AG08395 (cell line): ENCODE measurements at places on chromosomes 2 and 18.

DNA sequence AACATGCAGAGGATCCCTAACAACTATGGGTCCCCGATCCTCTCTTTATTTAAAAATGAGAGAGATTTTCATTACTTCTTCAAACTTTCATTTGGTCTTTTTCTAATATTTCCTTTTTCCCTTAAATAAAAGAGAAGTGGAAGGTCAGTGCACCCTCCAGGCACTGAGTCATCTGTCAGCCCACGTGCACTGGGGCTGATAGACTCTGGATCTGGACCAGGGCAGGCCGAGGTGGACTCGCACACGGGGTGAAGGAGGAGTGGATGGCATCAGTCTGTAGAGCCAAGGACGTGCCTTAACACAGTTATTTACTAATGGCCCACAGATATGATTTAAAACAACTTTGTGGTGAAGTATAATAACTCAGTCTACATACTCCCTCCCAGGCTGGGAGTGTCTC lies 214.4 kb upstream of the TMEM200C start:
- no peak for DNase-seq

- no peak for DNase-seq
These were observed 82.3 kb downstream of the STPG4 start for GRCh38 chr2:47072728-47073191.

DNA sequence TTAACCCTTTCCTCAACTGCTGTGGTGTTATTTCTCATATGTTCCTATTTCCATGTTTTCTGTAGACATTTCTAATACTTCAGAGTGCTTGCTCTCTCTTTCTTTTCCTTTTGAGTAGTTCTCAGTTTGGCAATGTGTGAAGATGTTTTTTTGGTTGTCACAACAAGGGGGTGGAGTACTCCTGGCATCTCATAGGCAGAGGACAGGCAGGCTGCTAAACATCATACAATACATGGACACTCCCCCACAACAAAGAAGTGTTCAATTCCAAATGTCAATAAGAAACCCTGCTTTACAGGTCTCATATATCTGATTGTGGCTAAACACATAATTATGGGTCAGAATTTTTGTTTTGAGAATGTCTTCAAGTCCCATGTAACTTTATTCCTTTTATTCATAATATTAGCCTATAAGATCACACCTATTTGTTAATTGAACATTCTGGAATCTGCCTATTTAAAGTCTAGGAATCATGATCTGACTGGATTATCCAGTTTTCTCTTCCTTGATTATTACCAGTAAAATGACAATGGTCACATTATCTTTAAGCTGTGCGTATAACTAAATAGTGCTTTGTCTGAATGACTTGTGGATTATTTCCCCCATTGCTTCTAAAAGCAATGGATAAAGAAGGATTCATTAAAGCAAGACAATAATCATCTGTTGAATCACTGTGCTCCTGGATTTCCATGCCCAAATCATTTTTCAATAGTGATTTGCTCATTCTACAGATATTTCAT lies 46.8 kb upstream of the ITPRID2 start:
- DNase-seq, result no peak

DNA sequence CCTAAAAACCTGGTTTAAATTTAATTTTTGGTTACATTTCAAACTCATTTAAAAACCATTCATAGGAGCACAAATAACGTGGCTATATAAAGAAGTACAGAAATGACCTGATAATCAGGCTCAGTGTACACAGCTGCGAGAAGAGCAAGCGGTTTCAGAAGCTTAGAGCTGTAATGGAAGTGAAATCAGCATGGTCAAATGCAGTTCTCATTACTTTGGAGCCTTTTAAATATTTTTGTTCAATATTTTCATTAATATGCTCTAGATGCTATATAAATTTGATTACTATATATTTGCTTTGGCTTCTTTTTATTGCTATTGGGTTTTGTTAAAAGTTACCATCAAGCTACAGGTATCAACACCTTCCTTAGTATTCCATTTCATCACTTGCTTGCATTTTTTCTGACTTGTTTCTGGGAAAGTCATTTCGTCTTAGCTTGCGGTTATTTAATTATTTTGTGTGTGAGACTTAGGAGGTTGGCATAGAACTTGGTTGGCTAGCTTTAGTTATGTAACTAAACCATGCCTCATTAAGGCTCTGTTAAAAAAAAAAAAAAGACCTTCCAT lies 58.7 kb downstream of the AFTPH start:
- no peak for DNase-seq

DNA sequence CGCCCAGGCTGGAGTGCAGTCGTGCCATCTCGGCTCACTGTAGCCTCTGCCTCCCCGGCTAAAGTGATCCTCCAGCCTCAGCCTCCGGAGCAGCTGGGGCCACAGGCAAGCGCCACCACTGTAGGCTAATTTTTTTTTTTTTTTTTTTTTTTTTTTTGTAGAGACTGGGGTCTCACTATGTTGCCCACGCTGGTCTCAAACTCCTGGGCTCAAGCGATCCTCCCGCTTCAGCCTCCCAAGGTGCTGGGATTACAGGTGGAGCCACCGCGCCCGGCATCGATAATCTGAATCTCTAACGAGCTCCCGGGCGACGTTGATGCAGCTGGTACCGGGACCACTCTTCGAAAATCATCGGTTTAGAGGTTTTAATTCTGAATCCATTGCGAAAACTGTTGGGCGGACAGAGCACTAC lies 520 bp upstream of the CYP20A1 start:
- DNase-seq, result no peak

DNA sequence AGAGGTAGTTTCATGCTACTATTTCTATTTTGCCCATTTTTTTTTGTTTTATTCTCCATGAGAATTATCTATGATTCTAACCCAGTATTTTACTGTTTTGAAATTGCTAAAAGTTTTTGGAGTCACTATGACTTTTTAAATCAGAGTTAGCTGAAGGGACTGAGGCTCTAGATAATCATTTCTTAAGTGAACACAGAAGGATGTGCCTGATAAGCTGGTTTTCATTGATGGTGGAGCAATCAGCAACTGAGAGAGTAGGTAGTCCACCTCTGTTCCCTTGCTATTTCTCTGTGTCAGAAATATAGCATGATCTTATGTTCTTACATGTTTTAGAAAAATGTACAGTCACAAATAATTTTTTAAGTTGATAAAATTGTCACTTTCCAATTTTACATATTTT lies 59.4 kb downstream of the CCDC138 start:
- DNase-seq, result no peak

DNA sequence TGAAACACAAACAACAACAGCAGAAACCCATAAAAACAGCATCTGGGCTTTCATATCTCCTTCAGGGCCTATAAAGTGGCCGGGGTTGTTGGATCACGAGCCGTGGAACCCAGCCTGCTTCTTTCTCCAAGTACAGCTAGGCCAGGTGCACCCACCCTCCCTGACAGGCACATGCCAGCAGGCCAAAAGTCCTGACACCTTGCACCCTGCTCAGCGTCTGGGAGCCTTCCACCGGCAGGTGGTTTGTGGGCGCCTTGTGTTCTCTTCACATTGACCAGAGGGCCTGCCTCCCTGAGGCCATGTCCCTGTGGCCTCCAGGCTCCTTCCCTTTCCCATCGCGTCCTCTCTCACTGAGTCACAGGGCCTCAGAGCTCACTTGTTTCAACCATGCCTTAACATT lies 271.6 kb downstream of the ZNF516 start:
- DNase-seq, result no peak

GRCh38 chr2:171793691-171794678 lies 100.1 kb downstream of the SLC25A12 start:
- peak; percentile 10 for DNase-seq

DNA sequence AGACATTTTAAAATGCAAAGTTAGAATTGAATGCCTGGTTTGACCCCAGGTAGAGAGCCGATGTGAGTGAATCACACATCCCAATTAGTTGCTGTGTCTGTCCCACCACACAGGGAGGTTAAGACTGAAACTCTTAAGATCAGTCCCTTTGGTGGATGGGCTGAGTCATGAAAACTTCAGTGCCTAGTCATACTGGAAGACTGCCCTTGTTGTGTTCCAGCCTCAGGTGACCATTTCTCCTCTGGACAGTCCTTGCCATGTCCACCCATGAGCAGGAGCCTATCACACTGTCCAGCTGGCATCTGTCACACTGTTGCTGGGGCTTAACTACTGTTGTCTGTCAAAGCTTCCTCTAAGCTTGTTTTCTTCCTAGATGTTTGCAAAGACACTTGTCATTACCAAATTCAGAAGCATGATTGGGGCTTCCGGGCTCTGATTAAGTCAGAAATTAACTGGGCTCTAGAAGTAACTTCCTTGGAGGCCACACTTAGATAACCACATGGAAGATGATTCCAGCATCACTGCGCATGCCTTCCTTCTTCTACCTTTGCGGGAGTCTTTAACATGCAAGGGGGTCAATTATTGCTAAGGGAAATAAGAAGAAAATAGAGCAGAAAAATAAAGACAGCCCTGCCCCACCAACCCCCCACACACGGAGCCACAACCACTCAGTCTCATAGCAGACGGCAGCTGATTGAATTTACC lies 21.3 kb downstream of the CYRIA start:
- DNase-seq, result no peak

DNA sequence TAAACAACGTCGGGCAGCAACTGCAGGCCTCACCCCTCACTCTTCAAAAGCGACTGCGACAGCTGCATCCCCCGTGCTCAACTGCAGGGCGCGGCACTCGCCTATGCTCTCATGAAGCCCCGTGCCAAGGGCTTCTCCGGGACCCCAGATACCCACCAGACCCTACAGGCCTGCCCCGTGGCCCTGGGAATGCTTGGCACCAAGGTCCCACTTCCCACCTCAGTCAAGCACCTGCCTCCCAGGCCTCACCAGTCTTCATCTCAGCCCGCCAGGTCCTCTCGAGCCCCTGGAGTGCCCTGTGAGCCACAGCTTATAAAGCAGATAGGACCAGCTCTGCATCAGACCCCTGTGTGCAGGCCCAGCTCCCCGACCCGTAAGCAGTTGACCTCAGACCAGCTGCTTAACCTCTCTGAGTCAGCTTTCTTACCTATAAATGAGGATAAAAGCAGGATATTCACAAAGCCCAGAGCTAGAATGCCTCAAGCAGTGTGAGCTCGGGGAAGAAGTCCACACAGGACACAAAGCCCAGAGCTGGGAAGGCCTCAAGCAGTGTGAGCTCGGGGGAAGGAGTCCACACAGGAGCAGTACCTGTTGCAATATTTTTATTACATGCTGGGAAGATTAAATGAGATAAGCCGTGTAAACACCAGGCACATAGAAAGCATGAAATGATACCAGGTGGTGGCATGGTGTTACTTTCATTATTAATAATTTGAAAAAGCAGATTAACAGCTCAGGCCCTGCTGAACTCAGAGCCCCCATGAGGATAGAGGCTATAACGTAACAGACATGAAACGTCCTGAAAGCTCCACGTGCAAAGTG lies 96.9 kb downstream of the HDAC4 start:
- no peak for DNase-seq
